ENCODE measurements at places on chromosomes 2 and 18.
A peak's percentile ranks its signal among the peaks of the same experiment; 100 is the strongest.

- no peak for DNase-seq
- H3K36me3 ChIP-seq: peaks cover 9% of the 10 kb centered on the region
These were observed 96.3 kb downstream of the FAM210A start for GRCh38 chr18:13629841-13630715.

DNA sequence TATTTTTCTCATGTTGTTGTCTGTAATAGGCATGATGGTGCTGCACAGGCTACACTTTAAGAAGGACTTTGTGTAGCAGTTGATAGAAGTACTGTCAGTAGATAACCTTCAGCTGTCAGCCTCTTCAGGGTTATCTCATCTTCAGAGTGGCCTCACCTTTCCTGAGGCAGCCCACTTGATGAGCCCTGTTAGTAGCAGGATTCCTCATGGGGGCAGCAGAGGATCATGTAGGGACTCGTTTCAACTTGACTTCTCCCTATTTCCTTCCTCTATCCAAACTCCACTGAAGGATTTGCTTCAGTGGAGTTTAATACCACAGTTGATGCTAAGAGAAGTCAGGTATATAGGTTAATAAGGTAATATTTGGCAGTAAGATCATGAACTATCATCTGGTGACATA, 530.3 kb upstream of the FSIP2 start:
- no peaks in the 10 kb centered on the region for H3K27me3 ChIP-seq
- no peak for DNase-seq
- no peaks in the 10 kb centered on the region for H3K36me3 ChIP-seq
- H3K27ac ChIP-seq: no peak overlapping the region
- H3K4me3 ChIP-seq: no peak overlapping the region

GRCh38 chr18:13565228-13565627, 161.1 kb downstream of the FAM210A start:
- no peaks in the 10 kb centered on the region for H3K27me3 ChIP-seq
- peaks cover 37% of the 10 kb centered on the region for H3K4me1 ChIP-seq
- no peak overlapping the region for H3K27ac ChIP-seq
- H3K4me3 ChIP-seq: no peak overlapping the region
- H3K36me3 ChIP-seq: peaks cover 4% of the 10 kb centered on the region

DNA sequence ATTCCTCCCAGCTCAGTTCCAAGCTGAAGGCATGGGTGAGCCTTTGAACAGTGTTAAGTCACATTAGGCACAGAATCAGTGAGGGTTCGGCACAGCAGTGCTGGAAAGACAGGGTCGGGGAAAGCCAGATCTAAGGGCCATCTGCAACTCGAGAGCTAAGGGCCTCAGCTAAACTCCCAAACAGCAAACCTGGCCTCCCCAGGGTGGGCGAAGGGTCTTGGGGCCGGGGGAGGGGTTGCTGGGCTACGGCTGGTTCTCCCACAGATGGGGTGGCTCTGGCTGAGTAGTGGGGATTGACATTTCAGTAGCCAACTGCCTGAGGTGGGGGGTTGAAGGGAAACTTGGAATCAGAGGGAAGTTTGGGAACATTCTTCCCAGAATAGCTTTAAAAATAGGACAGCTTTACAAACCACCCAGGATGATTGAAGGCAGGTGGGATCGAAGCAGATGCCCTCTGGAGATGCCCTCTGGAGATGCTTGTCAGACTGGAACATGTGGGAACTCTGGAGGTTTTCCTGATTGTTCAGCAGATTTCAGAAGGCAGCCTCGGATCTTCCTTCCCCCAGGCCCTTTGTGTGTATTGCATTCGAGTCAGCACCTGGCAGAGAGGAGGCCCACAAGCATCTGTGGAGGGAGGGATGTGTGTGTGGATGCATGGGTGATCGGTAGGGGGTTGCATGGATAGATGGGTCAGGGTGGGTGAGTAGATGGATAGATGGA, 156.4 kb downstream of the SMAD7 start:
- no peaks in the 10 kb centered on the region for H3K36me3 ChIP-seq
- H3K4me3 ChIP-seq: no peak overlapping the region
- DNase-seq: no peak
- H3K27me3 ChIP-seq: no peaks in the 10 kb centered on the region
- no peaks in the 10 kb centered on the region for H3K4me1 ChIP-seq
- no peak overlapping the region for H3K27ac ChIP-seq

GRCh38 chr2:35298493-35298892, 1057.1 kb upstream of the CRIM1 start:
- no peak overlapping the region for H3K27ac ChIP-seq
- no peaks in the 10 kb centered on the region for H3K4me1 ChIP-seq
- no peak overlapping the region for H3K4me3 ChIP-seq
- DNase-seq: no peak

GRCh38 chr2:223503746-223504145, 98.4 kb downstream of the SCG2 start:
- no peak overlapping the region for H3K4me3 ChIP-seq
- no peak for DNase-seq
- no peaks in the 10 kb centered on the region for H3K4me1 ChIP-seq
- no peaks in the 10 kb centered on the region for H3K36me3 ChIP-seq
- H3K27me3 ChIP-seq: no peaks in the 10 kb centered on the region

DNA sequence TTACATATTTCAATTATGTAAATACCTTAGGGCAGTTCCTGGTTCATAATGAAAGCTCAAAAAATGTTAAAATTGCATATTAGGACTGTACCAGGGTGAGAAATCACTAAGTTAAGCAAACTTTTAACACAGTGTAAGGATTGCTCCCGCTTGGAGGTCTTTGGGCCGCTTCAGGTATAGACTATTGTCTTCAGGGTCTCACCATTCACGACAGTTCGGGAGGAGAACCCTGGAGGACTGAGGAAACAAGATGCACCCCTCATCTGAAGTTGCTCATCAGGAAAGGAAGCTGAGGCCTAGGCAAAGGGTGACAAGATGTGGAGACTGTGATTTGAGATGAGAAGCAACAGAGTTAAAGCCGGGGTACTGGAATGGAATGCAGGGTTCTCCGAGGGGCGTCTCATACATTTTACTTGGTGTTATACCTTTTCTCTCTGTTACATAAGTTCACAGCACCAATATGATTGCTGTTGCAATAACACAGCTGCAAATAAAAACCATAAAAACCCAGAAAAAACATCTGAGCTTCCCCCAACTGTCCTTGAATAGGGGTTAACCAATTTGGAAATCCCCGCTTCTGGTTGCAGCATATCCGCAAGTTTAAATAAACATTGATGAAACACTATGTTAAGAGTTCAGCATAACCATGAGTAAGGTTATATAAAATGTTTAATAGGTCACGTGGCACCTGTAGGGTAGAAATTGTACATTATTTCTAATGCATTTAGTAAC, 40.1 kb downstream of the FBXO48 start:
- H3K4me1 ChIP-seq: peaks cover 52% of the 10 kb centered on the region
- H3K27me3 ChIP-seq: no peaks in the 10 kb centered on the region
- DNase-seq: peak; percentile 75
- H3K4me3 ChIP-seq: peak overlapping the region; percentile 56

DNA sequence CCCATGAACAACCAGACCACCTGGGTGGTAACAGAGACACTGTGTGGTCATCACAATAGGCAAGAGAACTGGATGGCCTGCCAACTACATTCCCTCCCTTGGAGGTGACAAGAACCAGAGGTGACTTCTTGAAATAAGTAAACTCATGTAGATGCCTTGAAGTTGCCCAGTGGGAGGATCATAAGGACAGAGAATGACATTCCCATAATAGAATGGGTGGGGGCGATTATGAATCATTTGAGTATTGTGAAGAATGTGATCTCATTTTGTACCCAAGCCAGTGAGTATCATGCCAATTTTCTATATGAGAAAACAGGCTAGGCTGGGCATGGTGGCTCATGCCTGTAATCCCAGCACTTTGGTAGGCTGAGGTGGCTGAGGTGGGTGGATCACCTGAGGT, 211.4 kb upstream of the GYPC start:
- no peak overlapping the region for H3K27ac ChIP-seq
- no peak for DNase-seq
- H3K4me1 ChIP-seq: no peaks in the 10 kb centered on the region
